ENCODE measurements at places on chromosomes 7 and 10. TPM values are rescaled to one million over a fixed set of nuclear protein-coding genes. Genes with fewer than 3 reads are reported as not detected.

DNA sequence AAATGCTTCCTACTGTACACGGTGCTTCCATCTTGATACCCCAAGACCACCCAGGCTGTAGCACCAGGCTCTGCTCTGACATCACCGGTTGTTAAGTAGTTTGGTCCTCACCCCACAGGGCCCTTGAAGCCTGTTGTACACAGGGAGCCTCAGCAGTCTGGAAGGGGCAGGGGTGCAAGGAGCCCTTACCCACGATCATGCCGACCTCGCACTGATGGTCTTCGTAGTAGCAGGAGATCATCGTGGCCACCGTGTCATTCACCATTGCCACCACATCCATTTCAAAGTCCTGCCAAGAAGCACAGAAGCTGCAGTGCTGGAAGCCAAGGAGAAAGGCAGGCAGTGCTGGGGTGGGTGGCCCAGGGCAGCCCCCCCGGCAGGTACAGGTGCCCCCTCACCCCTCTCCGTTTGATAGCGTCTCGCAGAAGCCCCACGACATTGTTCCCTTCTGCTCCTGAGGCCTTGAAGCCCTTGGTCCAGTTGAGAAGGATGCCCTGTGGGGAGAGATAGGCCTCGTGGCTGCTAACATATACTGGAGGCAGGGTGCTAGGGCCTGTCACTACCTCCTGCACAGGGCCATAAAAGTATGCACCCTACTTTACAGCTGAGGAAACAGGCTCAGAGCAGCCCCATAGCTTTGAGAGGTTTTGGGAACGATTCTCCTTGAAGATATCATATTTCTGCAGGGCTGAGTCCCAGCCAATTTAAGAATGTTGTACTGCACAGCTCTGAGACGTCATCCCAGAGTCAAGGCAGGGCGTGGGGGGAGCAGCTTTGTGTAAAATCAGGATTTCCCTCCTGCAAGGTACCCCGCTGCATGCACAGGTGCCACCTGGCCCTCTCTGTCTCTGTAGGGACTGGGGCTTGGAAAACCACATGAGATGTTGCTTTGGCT is 8.7 kb upstream of the MYL7 start:
- H3K27me3 ChIP-seq: no peaks in the 10 kb centered on the region
- H3K4me1 ChIP-seq: no peaks in the 10 kb centered on the region
- no peak for DNase-seq
- no peak overlapping the region for H3K4me3 ChIP-seq
- no peaks in the 10 kb centered on the region for H3K36me3 ChIP-seq
- no peak overlapping the region for H3K27ac ChIP-seq

DNA sequence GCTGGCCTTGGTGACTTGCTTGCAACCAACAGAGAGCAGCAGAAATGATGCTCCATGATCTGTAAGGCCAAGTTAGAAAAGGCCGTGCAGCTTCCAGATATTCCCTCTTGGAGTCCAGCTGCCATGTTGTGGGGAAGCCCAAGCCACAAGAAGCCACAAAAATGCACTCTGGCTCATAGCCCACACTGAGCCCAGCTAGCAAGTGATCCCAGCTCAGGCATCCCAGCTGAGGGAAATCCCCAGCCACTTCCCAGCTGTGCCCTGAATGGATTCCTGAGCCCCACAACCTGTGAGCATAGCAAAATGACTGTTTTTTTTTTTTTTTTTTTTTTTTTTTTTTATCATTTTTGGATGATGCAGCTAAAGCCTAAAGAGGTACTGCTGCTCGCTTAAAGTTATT is 11.1 kb upstream of the SDK1 start:
- H3K4me3 ChIP-seq: no peak overlapping the region
- H3K4me1 ChIP-seq: no peaks in the 10 kb centered on the region
- no peaks in the 10 kb centered on the region for H3K27me3 ChIP-seq
- H3K27ac ChIP-seq: no peak overlapping the region
- no peaks in the 10 kb centered on the region for H3K36me3 ChIP-seq

- H3K27ac ChIP-seq: no peak overlapping the region
- peaks cover 20% of the 10 kb centered on the region for H3K36me3 ChIP-seq
- H3K4me3 ChIP-seq: no peak overlapping the region
- no peaks in the 10 kb centered on the region for H3K4me1 ChIP-seq
These were observed 20.7 kb downstream of the ZMIZ2 start for GRCh38 chr7:44769376-44769775.

DNA sequence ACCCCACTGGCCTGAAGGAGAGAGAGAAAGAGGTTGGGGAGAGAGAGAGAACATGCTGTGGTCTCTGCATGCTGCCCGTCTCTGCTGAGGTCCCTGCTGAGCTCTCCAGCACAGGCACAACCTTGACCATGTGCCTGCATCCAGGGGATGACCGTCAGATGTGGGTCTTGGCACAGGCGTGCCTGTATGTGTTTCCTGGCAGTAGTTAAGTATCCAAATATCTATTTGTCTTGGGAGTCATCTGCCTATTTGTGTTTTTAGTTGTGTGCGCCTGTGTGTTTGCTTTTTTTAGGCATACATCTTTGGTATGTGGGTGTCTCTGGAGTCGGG is 1.9 kb upstream of the UNC5B start:
- H3K27ac ChIP-seq: no peak overlapping the region
- DNase-seq: no peak
- peaks cover 9% of the 10 kb centered on the region for H3K4me1 ChIP-seq
- H3K27me3 ChIP-seq: peaks cover 42% of the 10 kb centered on the region

DNA sequence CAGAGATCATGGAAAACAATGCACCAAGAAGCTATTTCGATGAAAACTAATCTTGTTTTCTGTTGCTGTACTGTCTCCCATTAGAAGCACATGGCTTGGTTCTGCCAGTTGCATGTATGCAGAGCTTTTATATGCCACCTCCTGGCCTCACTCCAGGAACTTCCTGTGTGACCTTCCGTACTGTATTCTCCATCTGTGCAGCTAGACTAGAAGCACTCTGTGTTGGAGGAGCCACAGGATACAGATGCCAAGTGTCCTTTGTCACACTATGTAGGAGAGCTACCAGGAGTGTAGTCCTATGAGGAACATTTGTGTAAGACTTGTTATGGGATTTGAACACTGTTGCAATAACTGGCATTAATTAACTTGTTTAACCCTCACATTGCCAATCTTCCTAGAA is 503.5 kb upstream of the TPK1 start:
- no peaks in the 10 kb centered on the region for H3K36me3 ChIP-seq
- no peak overlapping the region for H3K4me3 ChIP-seq
- no peaks in the 10 kb centered on the region for H3K4me1 ChIP-seq
- H3K27me3 ChIP-seq: no peaks in the 10 kb centered on the region
- no peak overlapping the region for H3K27ac ChIP-seq
- no peak for DNase-seq

GRCh38 chr10:91043173-91043910 is 122.5 kb upstream of the ANKRD1 start:
- H3K27me3 ChIP-seq: no peaks in the 10 kb centered on the region
- DNase-seq: peak; percentile 46
- H3K4me3 ChIP-seq: no peak overlapping the region
- no peaks in the 10 kb centered on the region for H3K4me1 ChIP-seq

GRCh38 chr10:103712898-103713498 is 142.4 kb downstream of the SH3PXD2A start:
- peak; percentile 89 for DNase-seq
- peaks cover 49% of the 10 kb centered on the region for H3K4me1 ChIP-seq
- no peak overlapping the region for H3K27ac ChIP-seq
- H3K36me3 ChIP-seq: no peaks in the 10 kb centered on the region
- no peaks in the 10 kb centered on the region for H3K27me3 ChIP-seq

DNA sequence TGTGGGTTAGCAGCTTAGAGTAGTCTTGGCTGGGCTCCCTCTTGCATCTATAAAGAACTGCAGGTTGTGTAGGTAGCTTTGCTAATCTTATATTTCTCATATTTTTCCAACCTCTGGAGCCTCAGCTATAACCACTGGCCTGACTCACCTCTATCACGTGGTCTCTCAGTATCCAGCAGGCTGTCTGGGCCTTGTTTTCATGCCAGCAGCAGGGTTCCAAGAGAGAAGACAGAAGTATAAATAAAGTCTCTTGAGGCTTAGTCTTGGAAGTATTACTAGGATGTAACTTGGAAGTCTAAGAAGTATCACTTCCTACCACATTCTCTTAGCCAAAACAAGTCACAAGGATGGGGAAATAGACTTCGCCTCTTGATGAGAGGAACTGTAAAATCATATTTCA is 73.3 kb downstream of the WIPF3 start:
- H3K4me1 ChIP-seq: peaks cover 8% of the 10 kb centered on the region
- H3K27me3 ChIP-seq: no peaks in the 10 kb centered on the region
- H3K27ac ChIP-seq: no peak overlapping the region
- DNase-seq: peak; percentile 35

DNA sequence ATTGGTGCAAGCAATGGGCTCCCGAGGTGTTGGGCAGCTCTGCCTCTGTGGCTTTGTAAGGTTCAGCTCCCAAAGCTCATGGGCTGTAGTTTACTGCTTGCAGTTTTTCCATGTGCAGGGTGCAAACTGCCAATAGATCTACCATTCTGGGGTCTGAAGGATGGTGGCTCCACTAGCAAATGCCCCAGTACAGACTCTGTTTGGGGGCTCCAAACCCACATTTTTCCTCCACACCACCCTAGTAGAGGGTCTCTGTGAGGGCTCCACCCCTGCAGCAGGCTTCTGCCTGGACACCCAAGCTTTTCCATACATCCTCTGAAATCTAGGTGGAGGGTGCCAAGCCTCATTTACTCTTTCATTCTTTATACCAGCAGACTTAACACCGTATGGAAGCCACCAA is 17.4 kb upstream of the ZNF37A start:
- no peak for DNase-seq
- H3K4me1 ChIP-seq: no peaks in the 10 kb centered on the region
- H3K27me3 ChIP-seq: no peaks in the 10 kb centered on the region
- no peak overlapping the region for H3K27ac ChIP-seq
- no peaks in the 10 kb centered on the region for H3K36me3 ChIP-seq

DNA sequence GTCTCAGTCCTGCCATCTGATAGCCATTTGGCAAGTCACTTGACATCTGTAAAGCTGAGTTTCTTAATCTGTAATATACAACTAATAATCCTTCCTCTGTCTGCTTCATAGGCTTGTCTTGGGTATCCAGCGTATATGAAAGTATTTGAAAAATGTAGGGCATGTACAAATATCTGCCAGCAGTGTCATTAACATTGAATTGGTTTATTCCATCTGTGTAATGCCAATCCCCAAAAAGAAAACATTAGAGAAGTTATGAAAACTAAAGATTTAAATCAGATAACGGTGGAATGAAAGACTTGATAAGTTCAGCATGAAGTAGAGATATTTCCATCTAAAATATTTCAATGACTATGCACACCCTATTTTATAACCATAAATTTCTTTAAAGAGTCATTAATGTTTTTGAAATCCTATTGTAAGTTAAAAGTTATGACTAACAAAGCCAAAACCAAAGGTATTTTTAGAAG is 9.8 kb upstream of the RTKN2 start:
- no peaks in the 10 kb centered on the region for H3K36me3 ChIP-seq
- peak; percentile 28 for DNase-seq
- no peaks in the 10 kb centered on the region for H3K4me1 ChIP-seq
- H3K4me3 ChIP-seq: no peak overlapping the region
- H3K27me3 ChIP-seq: no peaks in the 10 kb centered on the region

DNA sequence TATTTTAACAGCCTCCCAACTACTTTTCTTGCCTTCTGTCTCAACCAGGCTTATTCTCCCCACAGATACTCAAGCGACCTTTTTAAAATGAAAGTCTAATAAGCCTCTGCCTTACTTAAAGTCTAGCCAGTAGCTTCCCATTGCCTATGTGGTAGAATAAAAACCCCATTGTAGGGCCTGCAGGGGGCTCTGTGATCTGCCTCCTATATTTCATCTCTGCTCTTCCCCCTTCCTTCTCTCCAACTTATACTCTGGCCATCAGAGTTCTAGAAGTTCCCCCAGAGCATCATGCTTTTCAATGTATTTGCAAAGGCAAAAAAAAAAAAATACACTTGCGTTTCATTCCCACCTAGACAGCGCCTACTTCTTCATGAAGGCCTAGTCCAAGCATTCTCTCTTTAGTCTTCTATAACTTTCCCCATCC is 167.7 kb upstream of the ADO start:
- peaks cover 37% of the 10 kb centered on the region for H3K4me1 ChIP-seq
- peak; percentile 43 for DNase-seq
- H3K4me3 ChIP-seq: no peak overlapping the region
- H3K27me3 ChIP-seq: no peaks in the 10 kb centered on the region
- H3K27ac ChIP-seq: peak overlapping the region; percentile 66
- H3K36me3 ChIP-seq: no peaks in the 10 kb centered on the region

- H3K27me3 ChIP-seq: no peaks in the 10 kb centered on the region
- no peaks in the 10 kb centered on the region for H3K36me3 ChIP-seq
- no peak for DNase-seq
- H3K27ac ChIP-seq: no peak overlapping the region
- no peaks in the 10 kb centered on the region for H3K4me1 ChIP-seq
- H3K4me3 ChIP-seq: no peak overlapping the region
These were observed 17.7 kb downstream of the TSPAN14 start for GRCh38 chr10:80471715-80472233.

- no peaks in the 10 kb centered on the region for H3K4me1 ChIP-seq
- no peaks in the 10 kb centered on the region for H3K36me3 ChIP-seq
- no peak overlapping the region for H3K27ac ChIP-seq
- H3K27me3 ChIP-seq: peaks cover 50% of the 10 kb centered on the region
- no peak overlapping the region for H3K4me3 ChIP-seq
- DNase-seq: no peak
These were observed 112.0 kb upstream of the FGFR2 start for GRCh38 chr10:121710207-121710606.

Gene HOXA4
- 2.3 TPM for total RNA-seq

Gene JCAD
- 7.8 TPM for total RNA-seq

Gene TMEM270
- not detected for total RNA-seq

Gene IFIT1B
- total RNA-seq: not detected

Gene PLEKHS1
- total RNA-seq: not detected

Gene ADARB2
- total RNA-seq: not detected
